Immature natural killer cell (primary cell): ENCODE measurements at places on chromosomes 6 and 20.

- no peak for DNase-seq
Observed at GRCh38 chr6:157868835-157869234, 45.8 kb downstream of the SNX9 start.

DNA sequence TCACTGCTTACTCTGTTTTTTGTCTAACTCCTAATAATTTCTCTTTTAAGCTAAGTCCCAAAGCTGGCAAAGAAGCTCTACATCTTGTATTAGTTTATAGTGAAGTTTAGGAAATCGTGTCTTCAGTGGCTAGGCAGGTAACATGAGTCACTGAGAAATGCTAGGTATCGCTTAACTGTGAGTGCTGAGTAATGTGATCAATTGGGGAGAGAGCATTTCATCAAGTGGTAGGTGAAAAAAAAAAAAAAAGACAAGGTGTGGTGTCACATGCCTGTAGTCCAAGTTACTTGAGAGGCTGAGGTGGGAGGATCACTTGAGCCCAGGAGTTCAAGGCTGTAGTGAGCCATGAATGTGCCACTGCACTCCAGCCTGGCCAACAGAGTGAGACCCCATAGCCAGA, 125.3 kb downstream of the FAM83B start:
- no peak for DNase-seq

- DNase-seq = no peak
Observed at GRCh38 chr20:35718972-35719635, 19.9 kb downstream of the ROMO1 start.

GRCh38 chr6:7073821-7074525, 33.8 kb upstream of the RREB1 start:
- DNase-seq = peak; percentile 19

GRCh38 chr6:165019681-165020080, 289.7 kb downstream of the C6orf118 start:
- no peak for DNase-seq

DNA sequence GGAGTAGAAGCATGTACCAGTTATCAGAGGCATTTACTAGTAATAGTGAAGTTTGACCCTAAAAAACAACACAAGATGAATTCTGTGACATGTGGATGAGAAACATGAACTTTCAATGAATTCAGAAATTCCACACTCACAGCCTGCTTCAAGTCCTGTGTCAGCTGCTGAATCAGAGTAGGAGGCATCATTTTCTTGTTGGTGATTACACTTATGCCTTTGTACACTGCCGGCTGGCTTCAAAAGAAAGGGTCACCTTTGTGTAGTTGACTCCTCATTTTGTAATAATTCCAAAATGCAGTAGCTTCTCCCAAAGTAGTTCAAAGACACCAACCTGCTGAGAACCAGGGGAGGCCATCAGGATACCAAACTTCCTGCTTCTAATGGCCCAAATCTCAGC, 165.5 kb downstream of the BACH2 start:
- no peak for DNase-seq

GRCh38 chr20:50146732-50147662, 6.5 kb downstream of the PEDS1 start:
- DNase-seq = peak; percentile 72

DNA sequence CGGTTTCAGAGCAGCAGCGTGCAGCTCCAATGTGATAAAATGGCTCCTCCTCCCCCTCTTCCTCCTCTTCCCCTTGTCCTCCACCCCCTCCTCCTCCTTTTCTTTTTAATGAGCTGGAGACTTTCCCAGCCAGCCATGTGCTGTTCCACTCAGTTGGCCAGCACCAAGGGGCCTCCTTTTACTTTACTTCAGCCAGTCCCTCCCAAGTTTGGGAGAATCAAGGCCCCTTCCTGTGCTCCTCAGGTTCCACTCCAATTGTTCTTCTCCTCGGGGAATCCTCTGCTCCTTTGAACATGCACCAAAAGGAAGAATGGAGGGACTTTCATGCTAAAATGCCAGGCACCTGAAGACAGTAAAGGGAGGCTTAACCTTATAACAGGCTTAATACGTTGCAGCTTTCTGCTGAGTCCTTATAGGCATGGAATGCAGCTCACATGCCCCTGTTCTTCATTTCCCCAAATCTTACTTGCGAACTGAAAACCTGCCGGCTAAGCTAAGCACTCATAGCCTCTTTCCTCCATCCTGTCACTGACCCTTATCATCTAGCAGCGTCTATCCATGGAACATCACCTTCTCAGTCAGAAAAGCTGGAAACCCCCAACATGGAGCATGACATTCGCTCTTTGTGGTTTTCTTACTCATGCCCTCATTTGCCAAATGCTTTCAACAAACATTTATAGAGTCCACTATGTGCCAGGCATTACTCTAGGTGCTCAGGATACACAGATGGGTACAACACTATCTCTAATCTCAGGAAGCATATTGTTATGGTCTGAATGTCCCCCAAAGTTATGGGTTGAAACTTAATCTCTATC, 170.6 kb downstream of the PHACTR1 start:
- DNase-seq = no peak

- no peak for DNase-seq
Observed at GRCh38 chr6:109655761-109656262, 35.2 kb downstream of the AK9 start.

DNA sequence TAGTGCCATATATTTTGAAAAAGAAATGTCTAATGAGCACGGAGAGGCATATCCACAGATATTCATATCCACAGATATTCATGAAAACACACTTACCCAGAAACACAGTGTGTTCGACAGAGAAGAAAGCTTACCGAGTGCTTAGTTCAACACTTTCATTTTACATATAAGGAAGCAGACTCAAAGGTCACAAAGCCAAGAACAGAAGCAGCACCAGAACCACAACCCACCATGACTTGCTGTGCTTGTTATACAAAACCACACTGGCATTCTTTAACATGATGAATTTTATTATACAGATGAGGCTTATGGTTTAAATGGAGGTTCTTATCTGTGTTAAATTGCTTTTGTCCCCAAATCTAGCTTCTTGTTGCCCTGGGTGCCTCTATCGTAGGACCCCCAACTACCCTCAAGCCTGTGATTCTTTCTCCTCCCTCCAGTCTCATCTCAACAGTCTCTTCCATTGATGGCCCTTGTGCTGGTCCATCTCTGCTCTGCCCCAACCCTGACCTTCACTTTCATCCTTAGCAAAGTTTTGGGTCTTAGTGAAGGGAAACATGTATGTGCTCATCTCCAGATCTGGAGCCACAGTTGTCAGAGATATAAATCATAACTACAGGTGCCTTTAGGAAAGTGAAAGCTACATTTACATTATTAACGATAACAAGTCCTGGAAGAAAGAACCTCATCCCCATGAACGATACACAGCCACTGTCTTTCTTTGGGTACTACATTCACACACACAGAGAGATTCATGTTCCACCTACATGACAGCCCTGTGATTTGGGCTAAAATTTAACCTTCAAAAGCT, 40.0 kb downstream of the SF3B5 start:
- DNase-seq = peak; percentile 69

- DNase-seq = no peak
Observed at GRCh38 chr6:118761645-118762044, 110.3 kb upstream of the CEP85L start.

GRCh38 chr20:4127344-4127743, 112.0 kb upstream of the RNF24 start:
- DNase-seq = no peak

- no peak for DNase-seq
Observed at GRCh38 chr20:22584922-22585785, 782 bp upstream of the FOXA2 start.

DNA sequence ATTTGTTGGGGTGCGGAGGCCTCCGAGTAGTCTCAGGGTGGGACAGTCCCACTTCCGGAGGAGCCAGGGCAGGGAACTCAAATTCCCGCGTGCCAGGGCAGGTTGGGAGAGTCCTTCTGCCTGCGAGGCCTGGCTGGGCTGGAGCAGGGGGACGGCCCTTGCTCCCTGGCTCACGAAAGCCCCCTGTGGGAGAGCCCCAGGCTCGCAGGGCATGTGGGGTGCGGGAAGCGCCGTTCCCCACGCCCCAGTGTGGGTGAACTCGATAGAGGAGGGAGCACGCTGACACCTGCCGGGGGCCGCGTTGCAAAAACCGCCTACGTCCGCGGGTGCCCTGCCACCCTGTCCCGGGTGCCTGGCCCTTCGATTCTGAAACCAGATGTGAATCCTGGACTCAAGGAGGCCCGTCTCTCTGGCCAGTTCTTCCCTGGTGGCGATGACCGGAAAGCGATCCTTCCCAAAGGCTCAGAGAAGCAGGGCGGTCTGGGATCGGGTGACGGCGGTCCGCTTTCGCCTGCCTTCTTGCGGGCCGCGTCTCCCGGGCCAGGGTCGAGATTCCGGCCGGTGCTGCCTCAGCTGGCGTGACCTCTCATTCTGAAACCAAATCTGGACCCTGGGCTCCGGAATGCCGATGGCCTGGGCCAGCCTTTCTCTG, 1846.5 kb upstream of the DEFB115 start:
- DNase-seq = no peak

- no peak for DNase-seq
Observed at GRCh38 chr6:16399695-16400094, 161.3 kb downstream of the GMPR start.

GRCh38 chr6:228881-229651, 63.2 kb upstream of the DUSP22 start:
- DNase-seq = no peak

GRCh38 chr6:10559522-10560152, 38.5 kb downstream of the GCNT2 start:
- DNase-seq = no peak

DNA sequence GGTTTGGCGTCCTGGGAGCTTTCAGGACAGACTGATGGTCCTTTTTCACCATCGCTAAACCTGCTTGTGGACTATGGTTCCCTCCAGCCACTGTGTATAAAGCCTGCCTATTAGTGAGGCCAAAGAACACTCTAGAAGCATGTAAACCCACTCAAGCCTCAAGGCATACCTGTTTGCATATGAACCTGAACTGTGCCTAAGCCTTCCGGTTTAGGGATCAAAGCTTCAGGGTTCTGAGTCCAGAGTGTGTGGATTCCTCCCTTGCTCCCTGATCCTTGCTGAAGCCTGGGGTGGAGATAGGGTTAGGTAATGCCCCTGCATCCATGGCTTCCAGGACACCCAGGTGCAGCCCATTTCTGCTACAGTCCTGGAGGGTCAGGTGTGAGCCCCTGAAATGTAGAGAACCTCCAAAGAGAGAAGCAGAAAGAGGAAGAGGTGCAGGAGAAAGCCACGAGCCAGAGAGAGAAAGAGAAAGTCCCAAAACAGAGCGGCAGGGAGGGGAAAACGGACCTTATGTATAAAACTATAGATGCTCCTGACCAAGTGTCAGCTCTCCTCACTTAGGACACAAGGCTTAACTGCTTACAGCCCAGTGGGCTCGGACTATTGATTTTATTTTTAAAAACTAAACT, 93.3 kb downstream of the SCML4 start:
- no peak for DNase-seq

- no peak for DNase-seq
Observed at GRCh38 chr6:120590611-120591010, 743.7 kb downstream of the TBC1D32 start.

- DNase-seq = no peak
Observed at GRCh38 chr6:25958700-25959162, 3.9 kb upstream of the TRIM38 start.

DNA sequence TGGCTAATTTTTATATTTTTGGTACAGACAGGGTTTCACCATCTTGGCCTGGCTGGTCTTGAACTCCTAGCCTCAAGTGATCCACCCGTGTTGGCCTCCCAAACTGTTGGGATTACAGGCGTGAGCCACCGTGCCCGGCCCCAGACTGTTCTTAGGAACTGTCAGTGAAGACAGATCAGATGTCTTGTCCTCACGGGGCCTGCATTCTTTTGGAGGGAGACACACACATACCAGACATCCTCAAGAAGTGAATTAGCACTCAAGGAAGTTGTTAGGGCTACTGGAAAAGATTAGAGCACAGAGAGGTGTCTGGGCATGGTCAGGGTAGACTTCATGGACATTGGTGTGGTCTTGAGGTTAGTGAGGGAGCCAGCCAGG, 10.3 kb upstream of the LPIN3 start:
- DNase-seq = no peak

- no peak for DNase-seq
Observed at GRCh38 chr20:50434653-50435396, 75.4 kb upstream of the PTPN1 start.

DNA sequence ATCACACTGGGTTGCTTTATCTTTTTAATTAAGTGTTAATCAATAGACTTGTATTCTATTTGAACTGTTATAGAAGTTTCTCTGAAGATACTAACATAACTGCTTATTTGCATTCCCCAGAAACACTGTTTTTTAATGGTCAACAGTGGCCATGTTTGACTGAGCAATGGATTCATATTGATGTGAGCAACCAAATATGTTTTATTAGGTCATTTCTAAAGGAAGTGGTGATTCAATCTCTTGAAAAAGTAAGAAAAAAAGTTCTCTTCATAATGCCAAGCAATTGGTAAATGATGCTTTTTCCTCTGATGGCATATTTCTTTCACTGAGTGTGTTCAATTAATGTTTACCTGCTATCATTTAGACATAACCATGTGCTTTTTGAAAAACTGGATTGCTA, 593.0 kb upstream of the CITED2 start:
- no peak for DNase-seq

DNA sequence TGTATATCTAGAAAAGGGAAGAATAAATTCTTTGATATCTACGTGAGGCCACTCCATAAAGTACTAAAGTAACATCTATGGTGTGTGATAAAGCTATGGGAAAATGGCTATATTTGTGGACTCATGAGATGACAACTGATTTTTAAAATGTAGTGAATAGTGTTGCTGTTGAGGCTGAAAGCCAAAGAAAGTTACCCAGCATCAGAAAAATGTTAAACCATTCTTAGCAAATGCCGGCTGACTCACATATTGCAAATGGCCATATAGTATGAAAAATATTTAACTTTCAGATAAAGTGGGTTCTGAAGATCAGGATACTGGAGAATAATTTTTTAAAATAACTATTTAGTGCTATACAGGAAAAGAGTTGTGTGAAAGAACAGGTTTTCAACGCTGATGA, 129.9 kb upstream of the GRIK2 start:
- DNase-seq = no peak

DNA sequence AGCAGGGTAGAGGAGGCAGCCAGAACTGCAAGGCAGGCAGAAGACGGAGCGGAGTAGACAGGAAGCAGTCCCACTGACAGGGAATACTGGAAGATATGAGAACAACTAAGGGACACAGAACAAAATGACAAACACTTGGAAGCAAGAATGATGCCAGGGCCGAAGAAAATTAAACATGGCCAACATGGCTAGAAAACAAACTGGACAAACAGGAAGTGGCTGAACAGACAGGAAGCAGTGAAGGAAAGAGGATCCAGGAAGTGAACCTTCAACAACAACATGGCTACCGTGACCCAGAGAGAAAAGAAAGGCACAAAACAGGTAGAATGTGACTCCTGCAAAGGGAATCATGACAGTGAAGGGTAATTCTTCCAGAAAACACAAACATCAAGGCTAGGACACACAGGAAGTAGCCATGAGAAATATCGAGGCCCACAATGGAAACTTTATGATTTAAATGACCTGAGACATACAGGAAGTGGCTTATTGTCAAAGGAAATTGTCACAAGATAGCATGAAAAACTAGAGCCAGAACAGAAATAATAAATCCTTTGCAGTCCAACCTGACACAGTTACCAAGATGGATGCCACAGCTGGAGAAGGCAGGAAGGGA, 9.1 kb downstream of the COL11A2 start:
- DNase-seq = peak; percentile 40
